ENCODE measurements at places on chromosomes 16 and 17.

DNA sequence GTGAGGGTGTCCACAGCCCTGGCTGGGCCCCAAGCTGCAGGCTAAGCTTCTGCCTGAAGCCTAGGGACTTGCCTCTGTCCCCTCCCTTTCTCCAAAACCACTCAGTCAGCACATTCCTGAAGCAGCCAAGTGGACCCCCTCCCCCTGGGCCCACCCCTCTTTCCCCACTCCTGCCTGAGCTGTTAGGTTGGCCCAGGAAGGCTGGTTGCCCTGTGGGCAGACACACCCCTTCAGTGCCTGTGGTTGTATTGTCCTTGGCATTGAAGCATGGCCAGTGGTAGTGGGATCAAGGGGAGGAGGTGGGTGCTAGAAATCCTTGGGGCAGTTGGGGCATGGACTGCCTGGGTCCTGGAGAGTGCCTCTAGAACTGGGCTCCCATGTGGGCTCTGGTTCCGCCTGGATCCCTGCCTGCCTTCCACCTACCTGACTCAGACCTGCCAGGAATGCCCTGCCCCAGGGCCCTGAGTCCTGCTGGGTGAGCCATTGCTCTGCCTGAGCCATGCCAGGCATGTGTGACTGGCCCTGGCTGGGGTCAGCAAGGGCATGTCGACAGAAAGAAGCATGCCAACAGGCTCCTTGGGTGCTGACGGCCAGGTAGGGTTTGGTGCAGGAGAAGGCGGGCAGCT, 2.1 kb downstream of the TRAF4 start:
- peak; percentile 64 for DNase-seq

- peak; percentile 8 for DNase-seq
Measured at GRCh38 chr17:20241855-20242254, 225.5 kb downstream of the LGALS9B start.

DNA sequence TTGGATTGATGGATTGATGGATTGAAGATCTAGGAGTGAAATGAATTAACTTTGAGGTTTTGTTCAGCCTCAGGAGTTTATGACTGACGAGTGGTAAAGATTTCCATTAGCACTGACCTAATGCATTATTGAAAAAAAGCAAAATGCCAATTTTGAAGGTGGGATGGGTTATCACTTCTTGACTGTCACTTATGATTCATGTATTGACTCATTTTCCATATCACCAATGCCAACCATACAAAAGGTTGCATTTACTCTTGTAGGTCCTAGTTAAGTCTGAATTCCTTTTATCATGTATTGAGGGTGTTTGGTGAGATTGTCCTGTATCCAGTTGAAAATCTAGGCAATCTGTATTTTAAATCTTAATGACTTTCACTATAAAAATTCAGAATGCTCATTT, 57.6 kb downstream of the KNOP1 start:
- DNase-seq = no peak

DNA sequence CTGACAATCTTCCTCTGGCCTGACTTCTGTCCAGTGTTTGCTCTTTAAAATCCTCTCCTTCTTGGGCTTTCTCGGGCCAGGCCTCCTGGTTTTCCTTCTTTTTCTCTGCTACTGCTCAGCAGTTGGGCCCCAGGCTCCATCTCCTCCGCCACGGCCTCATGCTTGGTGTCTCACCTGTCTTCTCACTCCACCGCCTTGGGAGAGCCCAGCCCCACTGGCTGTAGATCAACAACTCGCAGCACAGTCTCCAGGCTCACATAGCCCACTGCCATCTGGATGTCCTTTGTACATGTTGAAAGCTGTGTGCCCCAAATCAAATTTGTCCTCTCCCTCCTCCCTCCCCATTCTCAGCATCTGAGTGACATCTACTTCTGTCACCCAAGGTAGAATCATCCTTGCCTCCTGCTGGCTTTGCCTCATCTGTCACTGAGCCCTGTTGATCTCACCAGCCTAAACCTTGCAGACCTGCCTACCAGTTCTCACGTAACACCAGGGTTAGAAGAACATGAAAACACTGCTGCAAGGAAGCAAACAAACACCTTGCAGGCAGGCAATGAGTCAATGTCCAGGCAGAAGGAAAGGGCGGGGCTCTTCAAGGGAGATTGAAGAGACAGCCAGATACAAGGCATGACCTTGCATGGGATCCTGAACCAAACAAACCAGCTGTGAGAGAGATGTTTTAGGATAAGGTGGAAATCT, 103.2 kb upstream of the SMURF2 start:
- no peak for DNase-seq

- no peak for DNase-seq
Measured at GRCh38 chr16:89785523-89786155, 30.8 kb downstream of the FANCA start.
